ENCODE measurements at places on chromosomes 5 and 9.

DNA sequence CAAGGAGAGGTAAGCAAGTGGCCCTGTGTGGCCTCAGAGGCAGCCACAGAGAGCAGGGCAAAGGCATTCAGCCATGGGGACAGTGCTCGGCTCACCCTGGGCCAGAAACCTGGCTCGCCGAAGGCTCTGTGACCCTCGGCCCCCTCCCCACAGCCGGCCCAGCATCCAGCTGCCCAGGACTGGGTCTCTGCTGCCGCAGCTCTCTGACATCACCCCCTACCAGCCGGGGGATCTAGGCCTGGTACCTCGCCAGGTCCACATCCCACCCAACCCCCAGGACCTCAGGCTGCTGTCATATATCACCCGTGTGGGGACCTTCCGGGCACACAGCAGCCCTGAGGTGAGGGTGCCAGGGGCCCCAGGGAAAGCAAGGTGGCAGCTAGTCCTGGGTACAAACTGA is 2.6 kb downstream of the PTRH1 start:
- DNase-seq = no peak

- DNase-seq = no peak
Observed at GRCh38 chr9:86119457-86119856, 20.1 kb upstream of the GOLM1 start.

DNA sequence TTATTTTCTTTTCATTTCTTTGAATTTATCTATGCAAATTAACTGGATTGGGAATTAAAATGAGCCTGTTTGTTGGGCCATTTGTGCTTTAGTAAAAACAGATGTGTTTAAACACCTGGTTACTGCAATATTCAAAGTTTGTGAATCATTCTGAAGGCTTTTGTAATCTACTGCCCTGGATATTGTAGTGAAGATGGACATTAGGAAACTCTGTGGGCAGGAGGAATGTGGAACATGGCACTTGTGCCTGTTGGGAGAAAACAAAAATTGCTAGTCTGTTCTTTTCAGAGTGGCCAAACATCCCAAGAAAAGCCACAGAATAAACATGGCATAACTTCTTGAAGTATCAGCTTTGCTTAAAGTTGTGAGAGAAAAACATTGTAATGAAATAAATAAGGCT is 40.8 kb downstream of the CHSY3 start:
- no peak for DNase-seq

- no peak for DNase-seq
Observed at GRCh38 chr9:121960665-121961064, 132.4 kb downstream of the TTLL11 start.

- DNase-seq = no peak
Observed at GRCh38 chr5:73028991-73029595, 73.3 kb downstream of the FCHO2 start.

GRCh38 chr5:66757834-66758371 is 161.7 kb downstream of the MAST4 start:
- DNase-seq = no peak

DNA sequence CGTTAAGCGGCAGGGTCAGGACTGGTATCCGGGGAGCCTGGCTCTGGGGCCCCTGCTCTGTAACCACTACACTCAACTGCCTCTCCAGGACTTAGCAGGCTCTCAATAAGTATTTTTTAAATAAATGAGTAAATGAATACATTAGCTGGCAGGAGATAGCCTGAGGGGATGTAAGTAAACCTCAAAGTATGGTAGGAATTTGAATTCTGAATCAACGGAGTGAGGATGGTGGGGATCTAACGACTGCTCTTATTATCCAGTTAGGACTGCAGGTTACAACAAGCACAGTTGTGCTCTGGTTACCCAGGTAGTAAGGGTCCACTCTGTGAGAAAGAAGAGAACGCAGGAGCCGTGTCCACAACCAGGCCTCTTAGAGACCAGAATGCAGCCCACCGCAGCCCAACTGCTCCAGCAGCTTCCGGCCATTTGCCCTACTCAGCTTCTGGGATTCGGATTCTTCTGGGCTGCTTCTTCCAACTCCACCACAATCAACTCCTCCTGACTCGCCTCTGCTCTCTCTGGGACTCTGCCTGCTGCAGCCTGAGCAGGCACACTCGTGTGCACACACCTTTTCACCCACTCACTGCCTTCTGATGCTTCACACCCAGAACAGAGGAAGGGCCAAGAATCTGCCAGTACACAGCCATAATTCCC is 52.6 kb downstream of the MED27 start:
- no peak for DNase-seq

- no peak for DNase-seq
Observed at GRCh38 chr9:137793196-137793841, 84.3 kb upstream of the CACNA1B start.

GRCh38 chr9:133693703-133694529 is 44.2 kb downstream of the SARDH start:
- no peak for DNase-seq

DNA sequence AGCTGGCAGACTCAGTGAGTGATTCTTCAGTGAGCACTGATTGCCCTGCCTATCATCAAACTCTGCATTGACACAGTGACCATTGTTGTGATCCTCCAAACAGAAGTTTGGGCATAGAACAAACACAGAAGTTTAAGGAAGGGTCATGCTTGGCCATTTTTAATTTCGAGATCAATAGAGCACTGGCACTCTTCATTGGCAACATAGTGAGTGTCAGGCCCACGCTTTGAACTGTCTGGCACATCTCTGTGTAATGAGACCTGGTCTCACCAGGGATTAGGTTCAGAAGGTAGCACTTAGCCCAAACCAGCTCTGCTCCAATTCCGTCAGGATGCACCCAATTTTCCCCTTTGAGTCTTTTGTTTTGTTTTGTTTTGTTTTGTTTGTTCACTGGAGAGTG is 127.1 kb upstream of the MOCS2 start:
- DNase-seq = no peak

- no peak for DNase-seq
Observed at GRCh38 chr5:156042726-156043125, 284.2 kb upstream of the SGCD start.

GRCh38 chr9:130189840-130190239 is 17.6 kb downstream of the NCS1 start:
- DNase-seq = no peak

GRCh38 chr9:101325053-101325452 is 59.8 kb downstream of the BAAT start:
- DNase-seq = no peak

- DNase-seq = no peak
Observed at GRCh38 chr5:43208658-43209057, 16.6 kb downstream of the NIM1K start.

DNA sequence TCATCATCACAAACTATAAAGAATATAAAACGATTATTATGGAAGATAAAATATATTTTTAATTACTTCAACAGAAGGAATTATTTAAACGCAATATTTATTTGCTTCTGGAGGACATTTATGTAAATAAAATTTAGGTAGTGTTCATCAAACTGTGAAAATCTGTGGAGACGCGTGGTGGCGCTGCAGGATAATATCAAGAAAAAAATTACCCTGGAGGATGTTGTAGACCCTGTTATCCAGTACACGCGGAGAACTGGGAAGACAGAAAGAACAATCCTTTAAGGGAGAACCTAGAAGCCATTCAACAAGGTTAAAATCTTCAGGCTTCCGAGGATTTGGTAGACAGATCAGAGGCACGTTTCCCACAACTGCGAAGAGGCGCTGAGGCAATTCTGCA is at the start of gene PCDHB12:
Gene PCDHB12 (plus strand): TSS at position 242 of the 400 bp plus-strand sequence. CDS start 189 bp downstream, outside the sequence.
- no peak for DNase-seq

- DNase-seq = peak; percentile 25
Observed at GRCh38 chr5:178334861-178335260, 102.3 kb upstream of the PHYKPL start.

- DNase-seq = no peak
Observed at GRCh38 chr5:38250763-38251448, 7.5 kb upstream of the EGFLAM start.

DNA sequence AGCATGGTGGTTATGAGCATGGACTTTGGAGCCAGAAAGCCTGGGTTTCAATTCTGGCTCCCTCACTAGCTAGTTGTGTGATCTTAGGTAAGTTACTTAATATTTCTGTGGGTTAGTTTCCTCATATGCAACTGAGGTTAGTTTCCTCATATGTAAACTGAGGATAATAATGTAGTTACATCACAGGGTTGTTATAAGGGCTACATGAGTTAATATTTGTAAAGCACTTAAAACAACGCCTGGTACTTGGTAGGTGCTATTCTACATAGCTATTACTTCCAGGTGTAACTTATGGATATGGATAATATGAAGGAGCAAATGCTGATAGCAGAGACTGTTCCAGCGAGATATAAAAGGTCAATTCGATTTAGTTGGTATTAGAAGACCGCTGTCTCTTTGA is 69.4 kb upstream of the POU5F2 start:
- DNase-seq = no peak

Measured in CD4-positive, alpha-beta T cell treated with Interleukin-15 for 1 hour (primary cell).